Activated CD4-positive, alpha-beta memory T cell treated with anti-CD3 and anti-CD28 coated beads, Interleukin-2, amount 10 ng/mL, durations not matched to agents 7 days and 5 days (primary cell): ENCODE measurements at places on chromosomes 2 and 18.

- no peak for DNase-seq
Observed at GRCh38 chr2:3254442-3254941, 123.1 kb downstream of the EIPR1 start.

GRCh38 chr2:231221761-231222160 lies 23.3 kb downstream of the ARMC9 start:
- no peak for DNase-seq

- no peak for DNase-seq
Observed at GRCh38 chr2:138090330-138090729, 126.1 kb downstream of the HNMT start.

DNA sequence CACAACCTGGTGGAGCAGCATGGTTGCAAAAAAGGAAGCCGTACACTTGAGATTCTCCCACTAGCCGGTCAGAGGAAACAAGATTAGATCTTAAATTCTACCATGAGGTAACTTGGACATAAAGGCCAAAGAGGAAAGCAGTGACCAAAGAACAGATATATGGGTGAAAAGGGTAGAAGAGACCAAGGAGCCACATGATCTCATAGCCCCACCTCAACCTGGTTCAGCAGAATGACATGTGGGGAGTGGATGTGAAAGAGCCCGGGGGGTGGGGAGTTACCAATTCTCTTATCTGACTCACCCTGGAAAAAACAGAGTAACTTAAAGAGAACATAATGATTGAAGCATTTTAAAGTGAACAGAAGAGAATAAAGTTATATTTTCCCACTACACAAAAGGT lies 683.0 kb downstream of the DSC3 start:
- no peak for DNase-seq

GRCh38 chr2:217974389-217975005 lies 28.3 kb downstream of the TNS1 start:
- no peak for DNase-seq
